RPMI8226 (cell line): ENCODE measurements at places on chromosomes 7 and 10.

DNA sequence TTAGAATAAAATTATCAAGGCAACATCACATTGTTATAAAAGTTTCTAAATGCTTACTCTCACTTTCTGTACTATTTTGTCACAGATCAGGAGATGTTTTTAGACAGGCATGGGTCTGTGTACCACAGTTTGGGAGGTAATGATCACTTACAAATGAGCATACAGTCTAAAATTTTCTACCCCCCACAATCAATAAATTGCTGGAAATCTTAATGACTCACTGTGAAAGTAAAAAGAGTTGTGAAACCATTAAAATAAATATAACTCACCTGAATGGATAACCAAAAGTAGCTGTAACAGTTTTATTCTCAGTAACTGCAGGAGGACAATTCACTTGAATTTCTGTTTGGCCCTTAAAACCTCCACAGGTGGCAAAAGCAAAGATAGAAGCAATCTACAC lies 13.2 kb downstream of the SYPL1 start:
- DNase-seq: no peak

- no peak for DNase-seq
These were observed 14.3 kb downstream of the PTPRN2 start for GRCh38 chr7:158573310-158573709.

DNA sequence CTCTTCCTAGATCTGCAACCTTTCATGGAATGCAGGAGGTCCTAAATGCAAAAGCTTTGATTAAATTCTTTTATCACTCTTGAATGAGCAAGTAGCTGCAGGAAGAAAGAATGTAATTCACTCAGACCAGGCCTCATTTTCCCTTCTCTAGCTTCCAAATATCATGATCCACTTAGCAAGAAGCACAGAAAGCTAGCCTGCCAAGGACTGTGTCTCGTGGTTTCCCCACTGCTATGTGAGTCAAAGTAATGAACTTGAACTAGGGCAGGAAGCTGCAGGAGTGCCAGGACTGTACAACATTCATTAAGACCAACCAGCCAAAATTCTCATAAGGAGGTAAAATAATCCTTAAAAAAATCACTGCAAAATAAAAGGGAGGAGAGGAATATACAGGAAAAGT lies 379.2 kb downstream of the CALN1 start:
- DNase-seq: no peak

DNA sequence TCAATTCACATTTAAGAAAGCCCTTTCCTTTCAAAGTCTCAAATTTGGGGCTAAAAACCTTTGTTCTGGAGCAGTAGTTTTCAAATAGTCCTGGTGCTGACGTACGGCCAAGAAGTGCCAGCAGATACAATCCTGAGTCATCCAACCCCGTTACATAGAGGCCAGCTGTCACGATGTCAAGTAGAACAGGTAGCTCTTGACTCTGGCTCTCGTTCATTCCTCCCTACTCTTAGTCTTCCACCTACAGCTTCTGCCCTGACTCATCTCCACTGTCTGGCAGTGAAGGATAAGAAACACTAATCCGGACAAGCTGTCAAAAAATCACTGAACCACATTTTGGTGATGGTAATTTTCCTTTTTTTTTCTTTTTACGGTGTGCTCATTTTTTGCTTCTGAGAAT lies 132.4 kb upstream of the PTN start:
- no peak for DNase-seq

DNA sequence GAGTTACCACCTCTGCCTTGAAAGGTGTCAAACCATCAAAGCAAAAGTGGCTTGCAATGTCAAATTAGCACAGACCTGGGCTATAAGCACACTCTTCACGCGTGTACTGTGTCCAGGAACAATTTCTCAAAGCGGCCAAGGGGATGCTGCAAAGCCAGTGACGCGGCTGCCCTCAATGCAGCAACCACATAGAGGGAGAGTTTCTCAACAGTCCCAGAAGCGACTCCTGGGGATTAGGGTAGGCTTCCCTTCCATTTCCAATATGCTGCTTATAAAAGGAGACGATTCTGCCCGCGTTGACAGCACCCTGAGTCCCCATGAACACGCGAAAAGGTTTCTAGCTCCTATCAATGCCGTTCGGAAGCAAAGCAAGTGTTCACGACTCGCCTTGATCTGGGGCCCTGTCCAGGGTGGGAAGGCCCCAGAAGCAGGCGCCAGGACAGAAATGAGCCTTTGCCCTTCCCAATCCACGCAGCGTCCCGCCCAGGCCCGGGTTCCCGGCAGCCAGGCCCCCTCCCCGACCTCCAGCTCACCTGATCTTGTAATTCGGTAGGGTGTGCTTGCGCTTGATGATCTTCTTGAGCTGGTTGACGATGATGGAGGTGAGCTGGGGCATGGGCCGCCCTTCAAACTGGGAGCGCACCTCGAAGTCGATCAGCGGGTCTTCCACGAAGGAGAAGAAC lies 1.3 kb downstream of the PDZD8 start:
- peak; percentile 28 for DNase-seq

DNA sequence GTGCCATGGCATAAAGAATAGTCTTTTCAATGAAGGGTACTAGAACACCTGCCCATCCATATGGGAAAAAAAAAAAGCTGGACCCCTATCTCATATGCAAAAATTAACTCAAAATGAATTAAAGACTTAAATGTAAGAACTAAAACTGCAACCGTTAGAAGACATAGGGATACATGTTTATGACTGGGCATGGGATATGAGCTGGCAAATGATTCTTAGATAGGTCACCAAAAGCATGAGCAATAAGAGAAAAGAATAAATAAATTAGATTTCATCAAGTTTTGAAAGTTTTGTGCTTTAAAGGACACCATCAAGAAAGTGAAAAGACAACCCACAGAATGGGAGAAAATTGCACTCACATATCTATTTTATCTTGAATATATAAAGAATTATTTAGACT lies 222.0 kb downstream of the ADK start:
- DNase-seq: no peak

GRCh38 chr7:143299346-143299745 lies 11.2 kb downstream of the CASP2 start:
- DNase-seq: no peak

DNA sequence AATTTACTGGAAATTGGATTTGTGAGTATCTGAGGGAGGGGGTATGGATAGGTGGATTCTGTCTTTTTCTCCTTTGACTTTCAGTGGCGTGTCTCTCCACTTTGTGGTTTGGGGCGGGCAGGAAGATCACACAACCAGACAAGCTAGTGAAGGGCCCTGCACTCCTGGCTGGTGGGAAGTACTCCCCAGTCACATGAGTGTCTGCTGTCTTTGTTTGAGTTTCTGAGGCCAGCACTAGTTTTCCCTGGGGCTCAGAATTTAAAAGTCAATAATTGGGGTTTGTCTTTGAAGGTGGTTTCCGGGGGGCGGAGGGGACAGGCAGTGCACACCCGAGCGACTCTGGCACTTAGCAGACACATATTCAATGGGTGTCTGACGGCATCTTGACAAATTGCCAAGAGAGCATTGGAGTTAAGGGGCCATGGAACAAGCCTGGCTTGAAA lies 120.1 kb downstream of the WDFY4 start:
- no peak for DNase-seq

DNA sequence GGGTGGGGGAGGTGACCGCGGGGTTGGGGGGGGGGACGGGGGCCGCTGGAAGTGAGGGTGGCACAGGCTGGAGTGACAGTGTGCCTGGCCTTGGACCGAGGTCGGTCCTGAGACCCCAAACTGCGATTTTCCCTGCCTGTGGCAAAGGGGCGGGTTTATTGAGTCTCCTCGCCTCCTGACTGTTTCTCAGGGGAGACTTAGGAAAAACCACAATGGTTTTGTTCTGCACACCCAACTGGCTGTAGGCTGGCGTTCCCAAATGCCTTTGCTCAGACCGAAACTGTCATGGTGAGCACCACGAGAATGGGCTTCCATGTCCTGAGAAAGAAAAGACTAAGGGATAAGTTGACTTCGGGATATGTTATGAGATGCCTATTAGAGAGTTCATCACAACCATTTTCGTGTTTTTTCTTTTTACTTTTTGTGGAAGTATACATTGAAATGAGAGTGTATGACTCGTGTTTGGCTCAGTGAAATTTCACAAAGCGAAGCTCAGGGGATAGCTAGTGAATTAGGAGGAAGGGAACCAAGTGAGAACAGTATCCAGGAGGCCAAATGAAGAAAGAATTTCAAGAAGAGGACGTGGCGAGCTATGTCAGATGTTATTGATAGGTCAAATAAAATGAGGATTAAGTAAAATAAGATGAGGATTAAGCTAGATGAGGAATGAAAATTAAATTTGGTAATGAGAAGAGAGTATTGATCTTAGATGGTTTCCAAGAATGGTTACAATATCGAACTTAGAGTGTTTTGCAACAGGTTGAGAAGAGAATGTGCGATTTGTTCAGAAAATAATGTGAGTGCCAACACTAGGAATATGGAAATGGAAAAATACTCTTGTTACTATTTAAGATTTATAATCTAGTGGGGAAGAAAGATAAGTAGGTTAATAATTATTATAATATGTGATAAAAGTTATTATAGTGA lies 918 bp downstream of the NET1 start:
- peak; percentile 28 for DNase-seq

GRCh38 chr7:158014976-158015375 lies 572.6 kb downstream of the PTPRN2 start:
- no peak for DNase-seq

DNA sequence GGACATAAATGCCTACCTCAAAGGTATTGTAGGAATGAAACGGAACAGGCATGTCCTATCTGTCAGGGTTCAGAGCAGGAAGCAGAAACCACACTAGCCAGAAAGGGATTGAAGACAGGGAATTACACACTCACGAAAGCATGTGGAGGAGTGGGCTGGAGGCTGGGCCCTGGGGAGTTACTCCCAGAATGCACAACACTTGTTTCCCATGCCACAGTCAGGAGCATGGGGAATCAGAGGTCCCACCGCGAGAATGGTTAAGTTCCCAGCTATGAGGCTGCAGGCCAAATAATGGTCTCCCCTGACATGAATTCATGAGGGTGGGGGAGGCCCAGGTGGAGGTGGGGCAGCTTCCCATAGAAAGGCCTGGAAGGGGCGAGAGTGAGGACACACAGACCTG lies 212.7 kb downstream of the HERPUD2 start:
- DNase-seq: no peak

GRCh38 chr7:55878691-55879090 lies 8.6 kb upstream of the ZNF713 start:
- DNase-seq: no peak

GRCh38 chr10:86104611-86105145 lies 261.9 kb downstream of the GRID1 start:
- no peak for DNase-seq

GRCh38 chr7:137343281-137343841 lies at the start of gene PTN:
Gene PTN, minus strand, starts transcription at chr7:137343733. Its CDS starts 88,760 bp downstream, at chr7:137254973.
- no peak for DNase-seq
